ENCODE measurements at places on chromosomes 5 and 9. TPM values are rescaled to one million over a fixed set of nuclear protein-coding genes. Genes with fewer than 3 reads are reported as not detected.

Gene CBY3
- not detected for total RNA-seq

Gene ENHO
- not detected for total RNA-seq

Gene FEM1C
- 19.3 TPM for total RNA-seq

Gene HK3
- not detected for total RNA-seq

Gene SEMA5A
- 0.17 TPM for total RNA-seq

Gene HDAC3
- 43.7 TPM for total RNA-seq

Gene ANXA1
- total RNA-seq = 798 TPM

Gene ADAMTS6
- 47.0 TPM for total RNA-seq

Gene HEMGN
- not detected for total RNA-seq

Gene TEX10
- total RNA-seq = 28.1 TPM

Gene TAS2R1
- total RNA-seq = not detected

Gene TMOD1
- total RNA-seq = 5.2 TPM

Gene SPATA31C1
- total RNA-seq = not detected

Gene PIP5KL1
- total RNA-seq = 0.70 TPM

Gene PNPLA7
- total RNA-seq = 1.7 TPM

All from dermis blood vessel endothelial cell (primary cell).